ENCODE measurements at places on chromosomes 2 and 18. TPM values are rescaled to one million over a fixed set of nuclear protein-coding genes. Genes with fewer than 3 reads are reported as not detected.

Gene SPDYA
- total RNA-seq = 0.26 TPM

Gene PDE1A
- total RNA-seq = 18.5 TPM

Gene FIGN
- total RNA-seq = 15.8 TPM

GRCh38 chr2:150374492-150374891 is 113.0 kb downstream of the RND3 start:
- H3K27ac ChIP-seq = no peak overlapping the region
- H3K36me3 ChIP-seq = no peaks in the 10 kb centered on the region
- no peak overlapping the region for H3K4me3 ChIP-seq
- no peaks in the 10 kb centered on the region for H3K4me1 ChIP-seq

DNA sequence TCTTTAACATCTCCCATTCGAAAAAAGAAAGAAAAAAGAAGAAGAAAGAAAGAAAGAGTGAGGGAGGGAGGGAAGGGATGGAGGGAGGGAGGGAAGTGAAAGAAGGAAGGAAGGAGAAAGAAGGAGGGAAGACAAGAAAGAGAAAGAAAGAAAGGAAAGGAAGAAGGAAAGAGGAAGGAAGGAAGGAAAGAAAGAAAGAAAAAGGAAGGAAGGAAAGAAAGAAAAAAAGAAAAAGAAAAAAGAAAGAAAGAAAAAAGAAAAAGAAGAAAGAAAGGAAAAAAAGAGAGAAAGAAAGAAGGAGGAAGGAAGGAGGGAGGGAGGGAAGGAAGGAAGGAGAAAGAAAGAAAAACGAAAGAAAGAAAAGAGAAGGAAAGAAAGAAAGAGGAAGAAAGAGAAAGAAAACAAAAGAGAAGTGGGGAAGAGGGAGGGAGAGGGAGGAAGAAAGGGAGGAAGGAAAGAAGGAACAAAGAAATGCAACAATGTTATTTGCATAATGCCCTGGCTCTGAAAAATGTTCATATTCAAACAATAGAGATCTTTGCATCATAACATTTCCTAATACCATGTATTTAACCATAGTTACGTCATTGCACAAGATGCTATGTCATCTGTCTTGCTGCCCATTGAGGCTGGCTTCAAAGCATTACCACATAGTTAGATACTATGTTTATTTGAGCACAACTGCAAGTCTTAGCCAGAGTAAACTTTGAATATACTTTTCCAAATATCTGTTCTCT is 550.6 kb downstream of the DSC3 start:
- no peaks in the 10 kb centered on the region for H3K36me3 ChIP-seq
- no peak for DNase-seq
- no peaks in the 10 kb centered on the region for H3K4me1 ChIP-seq
- no peak overlapping the region for H3K4me3 ChIP-seq
- no peak overlapping the region for H3K27ac ChIP-seq

DNA sequence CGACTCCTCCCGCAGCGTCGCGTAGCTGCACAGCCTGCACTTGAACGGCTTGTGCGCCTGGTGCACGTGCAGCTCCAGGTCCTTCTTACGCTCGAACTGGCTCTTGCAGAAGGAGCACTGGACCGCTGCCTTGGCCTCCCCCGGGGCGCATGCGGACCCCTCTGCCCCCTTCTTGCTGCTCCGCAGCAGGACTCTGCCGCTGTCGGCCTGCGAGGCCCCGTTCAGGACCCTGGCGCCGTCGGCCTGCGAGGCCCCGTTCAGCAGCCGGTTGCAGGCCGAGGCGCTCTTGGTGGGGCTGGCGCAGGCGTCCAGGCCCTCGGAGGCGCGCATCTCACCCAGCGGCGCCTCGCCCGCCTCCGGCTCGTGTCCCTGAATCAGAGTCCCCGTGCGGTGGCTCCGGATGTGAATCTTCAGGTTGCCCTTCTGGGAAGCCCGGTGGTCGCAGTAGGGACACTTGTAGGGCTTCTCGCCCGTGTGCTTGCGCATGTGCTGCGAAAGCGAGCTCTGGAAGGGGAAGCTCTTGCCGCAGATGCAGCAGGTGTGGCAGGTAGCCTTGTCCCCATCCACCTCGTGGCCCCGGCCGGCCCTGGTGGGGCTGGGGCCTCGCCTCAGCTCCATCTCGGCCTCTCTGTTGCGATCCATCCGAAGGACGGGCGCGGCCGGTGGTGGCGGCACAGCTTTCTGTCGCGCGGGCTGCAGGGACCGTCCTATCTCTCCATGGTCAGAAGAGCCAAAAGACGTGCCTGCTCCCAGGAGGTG is 52.5 kb downstream of the ZNF516 start:
- no peaks in the 10 kb centered on the region for H3K27me3 ChIP-seq
- no peak overlapping the region for H3K4me3 ChIP-seq
- peaks cover 42% of the 10 kb centered on the region for H3K4me1 ChIP-seq
- H3K36me3 ChIP-seq = no peaks in the 10 kb centered on the region
- no peak for DNase-seq
- H3K27ac ChIP-seq = no peak overlapping the region

DNA sequence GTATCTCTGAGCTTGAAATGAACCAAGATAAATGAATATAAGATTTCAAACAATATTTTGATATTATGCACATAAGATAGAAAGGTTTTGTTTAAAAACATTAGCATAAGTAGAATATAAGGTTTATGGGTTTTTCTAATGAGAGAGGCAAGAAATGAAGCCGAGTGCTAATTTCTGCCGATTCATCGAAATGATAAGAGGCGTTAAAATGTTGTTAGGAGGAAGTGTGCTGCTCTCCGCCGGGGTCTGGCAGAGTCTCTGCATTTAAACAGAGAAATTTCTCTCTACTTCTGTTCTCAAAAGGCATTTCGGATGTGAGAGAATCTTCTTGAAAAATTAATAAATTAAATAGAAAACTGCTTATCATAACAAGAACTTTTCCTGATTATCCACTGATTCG is 83.6 kb downstream of the MRPS9 start:
- no peak overlapping the region for H3K27ac ChIP-seq
- no peaks in the 10 kb centered on the region for H3K36me3 ChIP-seq
- DNase-seq = no peak
- no peaks in the 10 kb centered on the region for H3K27me3 ChIP-seq
- H3K4me1 ChIP-seq = peaks cover 4% of the 10 kb centered on the region

DNA sequence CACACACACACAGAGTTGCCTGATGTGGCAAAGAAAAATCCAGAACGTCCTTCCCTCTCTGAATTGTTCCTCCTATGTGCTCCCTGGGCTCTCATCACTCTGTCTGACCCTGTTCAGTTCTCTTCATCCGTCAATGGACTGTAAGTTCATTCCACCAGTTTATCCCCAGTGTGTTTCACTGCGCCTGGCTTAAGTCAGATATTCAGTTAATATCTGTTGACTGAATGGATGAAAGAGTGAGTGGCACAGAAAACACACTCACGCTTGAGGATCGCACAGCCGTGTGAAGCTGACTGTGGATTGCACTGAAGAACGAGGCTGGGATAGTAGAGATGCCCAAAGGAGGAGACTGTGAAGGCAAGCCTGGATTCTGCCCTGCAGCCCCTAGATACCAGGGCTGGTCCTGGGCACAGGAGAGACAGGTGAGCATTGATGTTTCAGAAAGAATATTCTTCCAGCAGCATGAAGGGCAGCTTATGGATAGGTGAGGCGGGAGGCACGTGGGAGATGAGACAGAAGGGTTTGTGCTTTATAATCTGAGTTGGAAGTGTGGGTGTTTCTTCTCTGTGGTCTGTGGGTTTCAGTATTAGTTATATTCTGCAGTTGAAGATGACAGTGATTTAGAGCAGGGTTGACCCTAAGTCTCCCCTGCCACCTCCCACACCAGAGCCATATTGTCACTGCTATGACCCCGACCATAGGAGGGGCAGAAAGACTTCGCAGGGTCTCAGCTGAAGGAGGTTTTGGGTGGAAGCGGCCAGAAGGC is 129.9 kb downstream of the SOCS6 start:
- no peaks in the 10 kb centered on the region for H3K36me3 ChIP-seq
- no peak overlapping the region for H3K4me3 ChIP-seq
- DNase-seq = no peak

- H3K27me3 ChIP-seq = peaks cover 12% of the 10 kb centered on the region
- H3K4me3 ChIP-seq = no peak overlapping the region
- no peak overlapping the region for H3K27ac ChIP-seq
- no peaks in the 10 kb centered on the region for H3K36me3 ChIP-seq
- H3K4me1 ChIP-seq = no peaks in the 10 kb centered on the region
- no peak for DNase-seq
Observed at GRCh38 chr2:181694271-181694670, 14.0 kb upstream of the NEUROD1 start.

DNA sequence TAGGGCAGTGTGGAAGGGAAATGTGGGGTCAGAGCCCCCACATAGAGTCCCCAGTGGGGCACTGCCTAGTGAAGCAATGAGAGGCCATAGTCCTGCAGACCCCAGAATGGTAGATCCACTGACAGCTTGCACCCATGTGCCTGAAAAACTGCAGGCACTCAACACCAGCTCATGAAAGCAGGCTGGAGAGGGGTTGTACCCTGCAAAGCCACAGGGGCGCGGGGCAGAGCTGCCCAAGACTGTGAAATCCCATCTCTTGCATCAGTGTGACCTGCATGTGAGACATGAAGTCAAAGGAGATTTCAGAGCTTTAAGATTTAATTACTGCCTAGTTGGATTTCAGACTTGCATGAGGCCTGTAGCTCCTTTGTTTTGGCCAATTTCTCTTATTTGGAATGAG is 224.0 kb downstream of the TXNL1 start:
- H3K4me1 ChIP-seq = no peaks in the 10 kb centered on the region
- DNase-seq = no peak
- no peaks in the 10 kb centered on the region for H3K27me3 ChIP-seq
- H3K36me3 ChIP-seq = no peaks in the 10 kb centered on the region

DNA sequence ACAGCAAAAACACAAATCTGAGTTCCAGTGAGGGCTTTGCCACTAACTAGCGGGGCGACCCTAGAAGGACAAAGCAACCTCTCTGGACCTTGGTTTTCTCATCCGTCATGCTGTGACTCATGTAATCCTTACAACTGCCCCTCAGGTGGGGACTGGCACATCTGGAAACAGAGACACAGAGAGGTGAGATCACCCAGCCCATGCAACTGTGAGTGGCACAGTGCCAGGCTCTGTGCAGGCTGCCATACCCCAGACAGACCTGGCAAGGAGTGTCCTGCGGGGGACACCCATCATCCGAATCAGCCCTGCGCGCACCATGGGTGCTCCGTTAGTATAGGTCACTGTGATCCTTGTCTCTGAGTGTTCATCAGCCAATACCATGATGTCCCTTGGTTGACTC is 198.3 kb downstream of the SMAD7 start:
- peaks cover under 1% of the 10 kb centered on the region for H3K36me3 ChIP-seq
- no peaks in the 10 kb centered on the region for H3K27me3 ChIP-seq
- no peak overlapping the region for H3K4me3 ChIP-seq
- H3K27ac ChIP-seq = no peak overlapping the region
- DNase-seq = no peak
- peaks cover 58% of the 10 kb centered on the region for H3K4me1 ChIP-seq

- peaks cover 4% of the 10 kb centered on the region for H3K4me1 ChIP-seq
- H3K4me3 ChIP-seq = no peak overlapping the region
- no peak for DNase-seq
- peaks cover 14% of the 10 kb centered on the region for H3K36me3 ChIP-seq
- no peaks in the 10 kb centered on the region for H3K27me3 ChIP-seq
- H3K27ac ChIP-seq = no peak overlapping the region
Observed at GRCh38 chr2:96602330-96602823, 35.7 kb downstream of the KANSL3 start.

DNA sequence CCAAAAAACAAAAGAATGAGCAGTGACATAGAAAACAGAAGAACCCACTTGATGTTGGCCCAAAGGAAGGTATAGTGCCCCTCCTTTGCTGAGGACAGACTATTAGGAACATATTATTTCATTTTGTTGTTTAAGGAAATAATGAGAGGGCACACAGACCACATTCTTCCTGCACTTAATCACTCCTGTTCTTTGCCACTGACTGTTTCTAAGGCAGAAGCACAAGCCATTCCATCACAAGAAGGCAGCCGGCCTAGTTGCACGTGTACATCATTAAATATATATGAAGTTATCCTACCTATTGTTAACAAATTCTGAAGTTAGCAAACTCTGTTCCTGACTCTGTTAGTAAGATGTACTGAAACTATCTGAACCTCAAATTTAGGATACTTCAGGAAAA is 110.0 kb downstream of the LNPK start:
- no peaks in the 10 kb centered on the region for H3K36me3 ChIP-seq
- no peaks in the 10 kb centered on the region for H3K27me3 ChIP-seq
- H3K4me3 ChIP-seq = no peak overlapping the region
- DNase-seq = no peak

DNA sequence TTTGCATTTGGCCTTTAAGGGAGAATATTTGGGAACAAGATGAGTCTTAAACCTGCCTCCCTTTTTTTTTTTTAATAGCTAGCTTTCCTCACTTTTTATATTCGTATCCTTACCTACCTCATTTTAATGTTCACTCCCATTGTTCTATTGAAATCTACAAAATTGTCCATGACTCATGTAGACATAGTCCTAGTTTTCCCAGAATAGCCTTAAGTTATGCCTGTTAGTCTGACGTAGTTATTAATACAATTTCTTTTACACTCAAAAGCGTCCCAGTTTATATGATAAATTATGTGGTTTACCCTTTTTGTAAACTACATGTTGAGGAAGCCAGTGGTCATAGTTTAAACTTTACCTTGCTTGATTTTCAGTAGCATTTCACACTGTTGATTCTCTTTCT is 73.4 kb downstream of the UBR3 start:
- H3K4me3 ChIP-seq = no peak overlapping the region
- peaks cover 10% of the 10 kb centered on the region for H3K36me3 ChIP-seq
- no peak overlapping the region for H3K27ac ChIP-seq
- no peaks in the 10 kb centered on the region for H3K27me3 ChIP-seq
- no peak for DNase-seq

DNA sequence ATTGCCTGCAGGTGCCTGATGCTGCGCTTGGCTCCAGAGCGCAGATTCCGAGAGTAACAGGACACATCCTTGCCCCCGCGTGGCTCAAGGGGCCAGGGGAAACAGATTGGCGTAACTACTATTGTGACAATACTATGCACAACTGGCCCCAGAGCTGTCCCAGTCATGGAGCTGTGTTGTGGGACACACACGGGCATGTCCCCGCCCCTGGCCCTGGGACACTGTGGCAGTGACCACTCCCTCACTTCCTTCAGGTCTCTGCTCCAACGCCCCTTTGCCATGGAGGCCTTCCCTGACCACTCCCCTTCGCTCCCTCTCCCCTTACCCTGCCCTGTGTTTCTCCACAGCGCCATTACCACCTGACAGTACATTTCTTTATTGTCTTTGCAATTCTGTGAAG is 132.1 kb downstream of the SMAD2 start:
- H3K4me3 ChIP-seq = no peak overlapping the region
- no peaks in the 10 kb centered on the region for H3K27me3 ChIP-seq
- no peak overlapping the region for H3K27ac ChIP-seq
- H3K4me1 ChIP-seq = peaks cover 15% of the 10 kb centered on the region
- no peaks in the 10 kb centered on the region for H3K36me3 ChIP-seq

DNA sequence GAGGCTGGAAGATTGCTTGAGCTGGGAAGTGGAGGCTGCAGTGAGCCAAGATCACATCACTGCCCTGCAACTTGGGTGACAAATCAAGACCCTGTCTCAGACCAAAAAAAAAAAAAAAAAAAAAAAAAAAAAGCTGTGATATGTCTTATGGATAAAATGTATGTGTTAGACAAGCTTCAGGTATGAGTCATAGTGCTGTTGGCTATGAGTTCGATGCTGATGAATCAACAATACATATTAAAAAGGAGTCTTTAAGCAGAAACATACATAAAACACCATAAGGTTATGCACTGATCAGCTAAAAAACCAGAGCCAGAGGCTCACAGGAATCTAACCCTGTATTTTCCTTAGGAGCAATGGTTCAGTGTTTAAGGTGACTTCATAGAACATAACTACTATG is 332.3 kb downstream of the NCKAP5 start:
- no peaks in the 10 kb centered on the region for H3K36me3 ChIP-seq
- no peak for DNase-seq
- no peaks in the 10 kb centered on the region for H3K27me3 ChIP-seq
- no peak overlapping the region for H3K27ac ChIP-seq
- H3K4me1 ChIP-seq = no peaks in the 10 kb centered on the region
- no peak overlapping the region for H3K4me3 ChIP-seq
